ENCODE measurements at places on chromosomes 11 and 22. TPM values are rescaled to one million over a fixed set of nuclear protein-coding genes. Genes with fewer than 3 reads are reported as not detected.

DNA sequence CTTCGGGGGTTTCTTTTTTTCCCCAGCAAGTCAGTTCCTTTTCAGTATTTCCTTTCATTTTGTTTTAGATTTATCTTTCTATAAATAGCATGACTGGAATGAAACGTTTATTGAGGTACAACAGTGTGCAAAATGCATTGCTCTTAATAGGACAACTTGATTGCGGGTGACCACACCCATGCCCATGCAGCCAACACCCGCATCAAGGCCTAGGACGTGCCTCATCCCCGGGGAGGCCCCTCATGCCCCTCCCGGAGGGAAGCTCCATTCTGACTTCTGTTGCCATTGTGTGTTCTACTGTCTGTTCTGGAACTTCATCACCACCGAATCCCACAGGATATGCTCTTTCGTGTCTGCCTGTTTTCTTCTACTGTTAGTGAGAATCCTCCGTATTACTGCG is 82.2 kb downstream of the RPS6KA4 start:
- no peaks in the 10 kb centered on the region for H3K27me3 ChIP-seq
- no peak overlapping the region for H3K27ac ChIP-seq
- H3K36me3 ChIP-seq, result no peaks in the 10 kb centered on the region
- H3K4me1 ChIP-seq, result peaks cover 9% of the 10 kb centered on the region

DNA sequence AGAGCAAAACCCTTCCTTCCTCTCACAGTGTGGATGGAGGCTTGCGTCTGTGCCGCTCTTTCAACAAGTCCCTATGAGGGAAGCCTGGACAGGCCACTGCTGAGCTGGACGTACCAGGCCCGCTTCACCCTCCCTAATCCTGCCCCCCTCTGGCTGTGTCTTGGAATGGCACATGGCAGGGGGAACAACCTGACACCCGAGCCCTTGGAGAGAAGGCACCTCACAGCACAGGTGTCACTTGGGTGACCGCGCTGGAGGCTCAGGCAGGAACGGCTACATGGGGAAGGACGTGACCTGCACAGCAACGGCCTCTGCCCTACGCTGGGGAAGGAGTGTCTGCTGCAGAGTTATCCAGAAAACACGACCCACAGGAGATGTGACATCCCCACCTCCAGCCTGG is 11.0 kb downstream of the CARS1 start:
- no peaks in the 10 kb centered on the region for H3K36me3 ChIP-seq
- H3K27ac ChIP-seq, result no peak overlapping the region
- H3K4me1 ChIP-seq, result peaks cover 60% of the 10 kb centered on the region
- H3K27me3 ChIP-seq, result no peaks in the 10 kb centered on the region
- H3K4me3 ChIP-seq, result no peak overlapping the region

- H3K36me3 ChIP-seq, result no peaks in the 10 kb centered on the region
- H3K27ac ChIP-seq, result no peak overlapping the region
- no peaks in the 10 kb centered on the region for H3K27me3 ChIP-seq
- no peak overlapping the region for H3K4me3 ChIP-seq
Measured at GRCh38 chr22:19525116-19525660, 978 bp upstream of the CLDN5 start.

DNA sequence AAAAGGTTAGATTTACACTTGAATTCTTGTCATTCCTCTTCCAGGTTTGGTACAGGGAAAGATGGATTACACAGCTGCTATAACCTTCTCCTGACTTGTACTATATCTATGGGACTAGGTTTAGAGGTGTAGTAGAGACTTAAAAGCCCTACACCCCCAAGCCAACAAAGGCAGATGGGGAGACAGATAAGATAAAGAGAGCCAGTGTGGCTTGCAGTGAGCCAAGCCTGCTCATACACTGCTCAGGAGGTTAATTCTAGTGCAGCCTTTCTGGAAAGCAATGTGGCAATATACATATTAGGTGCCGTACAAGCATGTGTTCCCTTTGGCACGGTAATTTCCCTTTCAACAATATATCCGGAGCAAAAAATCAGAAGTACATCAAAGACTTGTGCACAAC is 10.8 kb downstream of the SIK3 start:
- H3K4me3 ChIP-seq, result no peak overlapping the region
- H3K27ac ChIP-seq, result no peak overlapping the region
- H3K36me3 ChIP-seq, result no peaks in the 10 kb centered on the region

The OR8A1 gene
- total RNA-seq, result not detected

DNA sequence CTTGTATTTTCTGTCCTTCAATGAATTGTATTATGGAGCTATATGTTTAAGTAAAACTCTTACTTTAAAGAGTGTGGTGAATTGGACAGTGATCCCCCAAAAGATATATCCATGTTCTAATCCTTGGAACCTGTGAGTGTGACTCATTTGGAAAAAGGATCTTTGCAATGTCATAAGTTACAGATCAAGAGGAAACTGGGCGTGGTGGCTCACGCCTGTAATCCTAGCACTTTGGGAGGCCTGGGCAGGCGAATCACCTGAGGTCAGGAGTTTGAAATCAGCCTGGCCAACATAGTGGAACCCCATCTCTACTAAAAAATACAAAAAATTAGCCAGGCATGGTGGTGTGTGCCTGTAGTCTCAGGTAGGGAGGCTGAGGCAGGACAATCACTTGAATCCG is 36.7 kb downstream of the ELF5 start:
- H3K4me1 ChIP-seq, result peaks cover 9% of the 10 kb centered on the region
- peaks cover 8% of the 10 kb centered on the region for H3K36me3 ChIP-seq
- no peaks in the 10 kb centered on the region for H3K27me3 ChIP-seq
- no peak overlapping the region for H3K4me3 ChIP-seq
- no peak for DNase-seq
- H3K27ac ChIP-seq, result no peak overlapping the region

The OR51B5 gene
- total RNA-seq, result 0.17 TPM

- no peak overlapping the region for H3K4me3 ChIP-seq
- no peak overlapping the region for H3K27ac ChIP-seq
- H3K4me1 ChIP-seq, result no peaks in the 10 kb centered on the region
- DNase-seq, result no peak
- H3K36me3 ChIP-seq, result no peaks in the 10 kb centered on the region
- H3K27me3 ChIP-seq, result no peaks in the 10 kb centered on the region
Measured at GRCh38 chr11:125175896-125176575, 11.5 kb downstream of the PKNOX2 start.

The TSGA10IP gene
- total RNA-seq, result not detected

The RBM7 gene
- 23.0 TPM for total RNA-seq

- H3K36me3 ChIP-seq, result peaks cover 1% of the 10 kb centered on the region
- no peak for DNase-seq
- H3K4me1 ChIP-seq, result peaks cover 25% of the 10 kb centered on the region
- H3K4me3 ChIP-seq, result no peak overlapping the region
- H3K27me3 ChIP-seq, result no peaks in the 10 kb centered on the region
Measured at GRCh38 chr11:90218606-90219005, 4.2 kb downstream of the CHORDC1 start.

The FDX1 gene
- 6.8 TPM for total RNA-seq

The CENPM gene
- total RNA-seq, result 26.3 TPM

DNA sequence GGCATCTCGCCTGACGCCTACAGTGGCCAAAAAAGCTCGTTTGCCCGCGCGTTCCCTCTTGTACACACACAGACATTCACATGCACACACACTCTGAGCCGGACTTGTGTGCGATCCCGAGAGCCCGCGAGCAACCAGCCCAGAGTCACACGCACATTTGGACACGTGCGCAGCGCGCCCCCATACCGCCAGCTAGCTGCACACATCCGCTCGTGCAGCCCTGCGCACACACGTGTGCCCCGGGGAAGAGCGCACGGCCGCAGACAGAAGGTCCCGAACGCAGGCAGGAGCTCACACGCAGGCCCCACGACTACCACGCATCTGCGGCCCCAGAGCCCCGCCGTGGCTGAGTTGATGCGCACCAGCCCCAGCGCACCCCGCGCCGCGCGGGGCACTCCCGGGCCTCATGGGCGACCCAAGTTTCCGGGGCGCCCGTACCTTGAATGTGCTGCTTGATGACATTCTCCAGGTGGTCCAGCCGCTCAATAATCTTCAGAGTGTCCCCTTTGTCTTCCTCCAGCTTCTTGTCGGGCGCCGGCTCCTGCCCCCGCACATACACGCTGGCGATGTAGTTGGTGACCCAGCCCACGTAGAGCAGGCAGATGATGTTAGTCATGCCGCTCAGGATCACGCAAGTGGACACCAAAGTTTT is 758 bp downstream of the GALNT18 start:
- H3K36me3 ChIP-seq, result no peaks in the 10 kb centered on the region
- peak overlapping the region; percentile 74 for H3K27ac ChIP-seq
- H3K27me3 ChIP-seq, result no peaks in the 10 kb centered on the region
- no peak for DNase-seq
- H3K4me3 ChIP-seq, result peak overlapping the region; percentile 80
- H3K4me1 ChIP-seq, result peaks cover 10% of the 10 kb centered on the region

GRCh38 chr11:57275582-57275981 is 38.5 kb upstream of the APLNR start:
- no peaks in the 10 kb centered on the region for H3K27me3 ChIP-seq
- H3K4me3 ChIP-seq, result no peak overlapping the region
- H3K36me3 ChIP-seq, result no peaks in the 10 kb centered on the region
- no peak for DNase-seq
- H3K4me1 ChIP-seq, result peaks cover 5% of the 10 kb centered on the region
- H3K27ac ChIP-seq, result peak overlapping the region; percentile 43

The BAIAP2L2 gene
- 0.33 TPM for total RNA-seq

DNA sequence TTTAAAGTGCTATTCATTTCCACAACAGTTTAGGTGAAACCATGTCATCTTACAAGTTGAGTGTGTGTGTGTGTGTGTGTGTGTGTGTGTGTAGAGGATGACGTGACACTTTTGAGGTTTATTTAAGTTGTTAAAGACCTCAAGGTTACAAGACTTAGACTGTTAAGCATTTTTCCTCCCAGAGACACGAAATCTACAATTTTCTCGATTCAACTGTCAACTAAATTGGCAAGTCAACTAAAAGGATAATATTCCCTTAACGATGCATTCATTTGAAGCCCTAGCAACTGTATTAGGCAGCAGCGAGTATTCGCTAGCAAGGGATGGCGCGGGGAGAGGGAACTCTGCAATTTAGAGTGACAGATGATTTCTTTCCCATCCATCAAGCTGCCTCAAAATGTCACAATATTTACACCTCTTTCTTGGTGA is 17.6 kb upstream of the BDNF start:
- H3K27ac ChIP-seq, result no peak overlapping the region
- peaks cover 12% of the 10 kb centered on the region for H3K27me3 ChIP-seq
- no peak overlapping the region for H3K4me3 ChIP-seq

The ASPHD2 gene
- 0.17 TPM for total RNA-seq

DNA sequence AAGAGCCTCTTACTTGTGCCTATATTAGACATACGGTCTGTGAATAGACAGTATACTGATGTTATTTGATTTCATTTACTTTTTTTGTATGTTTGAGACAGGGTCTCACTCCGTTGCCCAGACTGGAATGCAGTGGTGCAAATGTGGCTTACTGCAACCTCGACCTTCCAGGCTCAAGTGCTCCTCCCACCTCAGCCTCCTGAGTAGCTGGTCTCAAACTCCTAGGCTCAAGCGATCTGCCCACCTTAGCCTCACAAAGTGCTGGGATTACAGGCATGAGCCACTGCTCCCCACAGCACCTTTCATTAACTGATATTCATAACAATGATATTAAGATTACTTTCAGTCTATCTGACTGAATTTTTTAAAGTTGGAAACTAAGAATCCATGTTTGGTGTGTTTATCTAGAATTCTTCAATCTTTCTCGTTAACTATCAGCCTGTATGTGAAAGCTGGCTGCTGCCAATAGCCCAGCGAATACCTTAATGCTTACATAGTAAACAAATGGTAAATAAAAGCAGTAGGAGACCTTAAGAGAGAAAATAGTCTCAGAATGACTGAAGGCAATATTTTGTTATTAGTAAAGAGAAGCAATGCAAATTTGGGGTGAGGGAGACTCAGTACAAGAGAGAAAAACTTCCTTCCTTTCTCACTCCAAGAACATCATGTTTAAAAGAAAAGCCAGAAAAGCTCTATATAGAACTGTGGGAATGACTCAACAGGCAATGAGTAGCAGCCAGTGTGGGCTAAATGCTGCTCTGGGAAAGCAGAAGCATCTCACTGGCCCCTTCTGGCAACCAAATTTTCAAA is 101.9 kb downstream of the MRTFA start:
- H3K27me3 ChIP-seq, result no peaks in the 10 kb centered on the region
- no peaks in the 10 kb centered on the region for H3K4me1 ChIP-seq
- H3K27ac ChIP-seq, result no peak overlapping the region
- H3K36me3 ChIP-seq, result no peaks in the 10 kb centered on the region
- H3K4me3 ChIP-seq, result no peak overlapping the region

Data from liver (tissue), 10 donors.